PC-9 (cell line): ENCODE measurements at places on chromosomes 1 and 21. TPM values are rescaled to one million over a fixed set of nuclear protein-coding genes. Genes with fewer than 3 reads are reported as not detected.

METTL13 gene
- 32.2 and 35.9 TPM in 2 replicates for total RNA-seq

ARTN gene
- 17.4 and 33.6 TPM in 2 replicates for total RNA-seq

SPRR2D gene
- not detected in 2 replicates for total RNA-seq

- no peak overlapping the region for H3K27ac ChIP-seq
- H3K27me3 ChIP-seq = no peaks in the 10 kb centered on the region
- no peak overlapping the region for H3K4me3 ChIP-seq
- no peak for DNase-seq
- no peaks in the 10 kb centered on the region for H3K36me3 ChIP-seq
These were observed 11.4 kb upstream of the PRMT2 start for GRCh38 chr21:46624050-46624449.

- no peak for DNase-seq
- no peak overlapping the region for H3K27ac ChIP-seq
- H3K36me3 ChIP-seq = no peaks in the 10 kb centered on the region
- no peak overlapping the region for H3K4me3 ChIP-seq
- H3K4me1 ChIP-seq = no peaks in the 10 kb centered on the region
- H3K27me3 ChIP-seq = no peaks in the 10 kb centered on the region
These were observed 217.8 kb downstream of the PTPRC start for GRCh38 chr1:198856601-198857000.

- no peak overlapping the region for H3K27ac ChIP-seq
- H3K4me3 ChIP-seq = no peak overlapping the region
- DNase-seq = no peak
- H3K4me1 ChIP-seq = no peaks in the 10 kb centered on the region
These were observed 347.0 kb upstream of the AJAP1 start for GRCh38 chr1:4307468-4307845.
